ENCODE measurements at places on chromosomes 1 and 21. TPM values are rescaled to one million over a fixed set of nuclear protein-coding genes. Genes with fewer than 3 reads are reported as not detected.

Gene DNAJC28
- total RNA-seq, result 0.33 TPM

Gene CCDC28B
- 3.8 TPM for total RNA-seq

Gene ARHGAP29
- not detected for total RNA-seq

Gene LCE3D
- not detected for total RNA-seq

Gene LRRC47
- 36.3 TPM for total RNA-seq

Gene CHD5
- total RNA-seq, result 0.30 TPM

Gene HAO2
- not detected for total RNA-seq

Gene AADACL4
- total RNA-seq, result not detected

Gene TSPEAR
- not detected for total RNA-seq

Gene TBX15
- 0.17 TPM for total RNA-seq

GRCh38 chr1:119954476-119955422 lies 58.4 kb upstream of the ADAM30 start:
- DNase-seq, result no peak

DNA sequence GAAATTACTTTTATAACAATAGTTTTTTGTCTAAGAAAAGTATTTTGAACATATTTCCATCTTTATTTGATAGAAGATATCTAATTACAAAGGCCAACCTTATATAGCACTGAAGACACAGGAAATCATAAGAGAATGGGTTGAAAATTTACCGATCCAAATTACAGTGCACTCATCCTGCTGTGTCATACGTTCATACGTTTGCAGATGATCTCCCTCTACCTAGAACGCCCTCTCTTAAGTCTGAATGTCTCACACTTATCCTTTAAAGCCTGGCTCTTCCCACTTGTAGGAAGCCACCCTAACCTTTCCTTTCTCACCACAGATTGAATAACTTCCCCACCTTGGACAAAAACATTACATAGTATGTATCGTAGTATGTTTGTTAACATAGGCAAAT lies 9.3 kb downstream of the ASH1L start:
- no peak for DNase-seq

- DNase-seq, result no peak
Measured at GRCh38 chr21:28066596-28067387, 925.9 kb downstream of the LTN1 start.

DNA sequence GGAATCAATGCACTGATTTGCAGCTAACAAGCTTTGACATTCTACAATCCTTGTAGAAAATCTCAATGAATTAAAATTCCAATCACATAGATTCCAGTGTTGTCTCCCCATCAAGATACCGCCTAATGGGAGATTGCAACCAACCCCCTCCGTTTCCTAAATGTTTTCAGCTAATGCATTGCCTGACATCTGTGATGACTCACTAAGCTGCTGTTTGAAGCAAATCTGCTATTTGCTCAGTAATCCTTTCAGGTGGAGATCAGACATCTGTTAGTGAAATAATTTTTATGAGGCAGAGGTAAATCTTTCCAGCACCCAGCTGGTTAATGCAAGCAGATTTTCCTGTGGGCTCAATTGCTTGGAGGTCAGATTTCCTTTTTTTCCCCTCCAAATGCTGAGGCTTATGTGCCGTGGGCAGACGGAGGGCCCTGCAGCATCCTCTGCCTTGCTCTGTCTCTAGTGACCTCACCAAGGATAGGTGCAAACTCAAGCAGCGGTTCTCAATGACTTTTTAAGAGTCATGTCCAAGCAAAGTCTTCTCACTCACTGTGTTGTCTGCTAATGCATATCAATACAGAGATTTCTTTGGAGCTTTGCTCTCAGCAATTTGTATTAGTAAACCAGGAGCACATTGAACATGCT lies 91.1 kb upstream of the RAB3GAP2 start:
- DNase-seq, result no peak

DNA sequence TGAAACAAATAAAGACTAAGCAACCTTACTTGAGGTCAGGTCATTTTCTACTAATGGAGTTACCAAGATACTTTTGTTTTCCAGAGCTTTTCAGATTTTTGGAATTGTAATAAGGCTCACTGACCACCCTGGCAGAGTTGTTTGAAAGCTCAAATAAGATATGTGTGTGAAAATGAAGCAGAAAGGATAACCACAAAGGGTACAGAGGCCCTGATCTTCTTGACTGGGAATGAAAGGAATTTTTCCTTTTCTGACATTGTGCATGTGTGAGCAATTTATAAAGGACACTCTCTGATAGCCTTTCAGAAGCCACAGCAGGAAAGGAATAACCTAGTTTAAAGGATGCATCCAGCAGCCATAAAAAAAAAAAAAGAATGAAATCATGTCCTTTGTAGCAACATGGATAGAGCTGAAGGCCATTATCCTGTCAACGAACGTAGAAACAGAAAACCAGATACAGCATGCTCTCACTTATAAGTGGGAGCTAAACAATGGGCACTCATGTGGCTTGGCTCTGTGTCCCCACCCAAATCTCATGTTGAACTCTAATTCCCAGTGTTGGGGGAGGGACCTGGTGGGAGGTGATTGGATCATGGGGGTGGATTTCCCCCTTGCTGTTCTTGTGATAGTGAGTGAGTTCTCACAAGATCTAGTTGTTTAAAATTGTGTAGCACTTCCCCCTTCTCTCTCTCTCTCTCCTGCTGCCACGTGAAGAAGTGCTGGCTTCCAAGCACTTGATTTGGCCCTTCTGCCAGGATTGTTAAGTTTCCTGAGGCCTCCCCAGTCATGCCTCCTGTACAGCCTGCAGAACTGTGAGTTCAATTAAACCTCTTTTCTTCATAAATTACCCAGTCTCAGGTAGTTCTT lies 3.1 kb upstream of the SRP9 start:
- DNase-seq, result no peak

- no peak for DNase-seq
Measured at GRCh38 chr1:42576935-42577334, 81.3 kb upstream of the PPIH start.

GRCh38 chr1:102174259-102174863 lies 177.6 kb upstream of the OLFM3 start:
- DNase-seq, result no peak

- DNase-seq, result no peak
Measured at GRCh38 chr21:31500982-31501381, 156.9 kb upstream of the TIAM1 start.

DNA sequence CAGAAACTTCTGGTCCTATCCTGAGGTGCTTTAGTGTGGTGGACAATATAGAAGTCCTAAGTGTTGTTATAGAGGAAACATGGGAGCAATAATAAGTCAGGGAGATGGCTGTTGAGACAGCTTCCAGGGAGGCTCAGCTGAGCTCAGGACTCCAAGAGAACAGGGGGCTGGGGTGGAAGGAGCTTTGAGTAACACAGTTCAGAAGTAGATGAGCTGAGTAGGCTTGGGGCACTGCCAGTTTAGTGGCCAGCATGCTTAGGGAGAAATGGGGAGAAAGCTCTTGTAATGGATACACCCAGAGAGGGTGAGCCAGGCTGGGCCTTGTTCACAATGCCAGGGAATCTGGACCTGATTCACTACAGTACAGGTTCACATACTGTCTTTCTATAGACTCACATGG lies 201.6 kb downstream of the DAB1 start:
- DNase-seq, result no peak

DNA sequence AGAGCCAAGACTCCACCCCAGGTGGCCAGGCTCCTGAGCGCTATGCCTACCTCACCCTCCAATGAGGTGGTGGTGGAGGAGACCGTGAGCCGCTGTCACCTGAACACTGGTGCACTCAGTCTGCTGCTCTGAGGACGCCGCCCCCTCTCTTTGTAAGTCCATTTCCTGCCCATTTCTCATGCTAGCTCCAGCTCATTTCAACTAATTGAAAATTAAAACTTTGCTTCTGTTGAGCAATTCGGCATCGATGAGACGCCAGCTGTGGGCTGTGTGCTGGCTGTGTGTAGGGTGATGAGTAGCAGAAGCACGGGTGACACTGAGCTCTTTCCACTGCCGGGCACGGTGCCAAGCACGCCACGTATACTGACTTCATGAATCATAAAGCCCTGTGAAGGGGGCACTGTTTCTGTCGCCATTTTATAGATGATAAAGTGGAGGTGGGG lies 11.2 kb downstream of the TNFRSF1B start:
- DNase-seq, result peak; percentile 87

DNA sequence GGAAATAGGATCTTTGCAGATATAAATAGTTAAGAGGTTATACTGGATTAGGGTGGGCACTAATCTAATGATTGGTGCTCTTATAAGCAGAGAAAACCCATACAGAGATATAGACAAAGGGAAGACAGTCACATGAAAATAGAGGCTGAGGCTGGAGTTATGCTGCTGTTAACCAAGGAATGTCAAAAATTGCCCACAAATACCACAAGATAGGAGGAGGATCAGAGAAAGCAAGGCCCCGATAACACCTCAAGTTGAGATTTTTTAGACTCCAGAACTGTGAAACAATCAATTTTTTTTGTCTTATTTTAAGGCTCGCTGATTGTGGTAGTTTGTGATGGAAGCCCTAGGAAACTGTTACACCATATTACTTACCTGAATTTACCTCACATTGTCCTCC lies 513.2 kb downstream of the COL11A1 start:
- no peak for DNase-seq

- no peak for DNase-seq
Measured at GRCh38 chr1:198638894-198639635, at the start of gene PTPRC. Gene PTPRC (plus strand): TSS chr1:198639040. CDS start chr1:198639269, 229 bp downstream.

DNA sequence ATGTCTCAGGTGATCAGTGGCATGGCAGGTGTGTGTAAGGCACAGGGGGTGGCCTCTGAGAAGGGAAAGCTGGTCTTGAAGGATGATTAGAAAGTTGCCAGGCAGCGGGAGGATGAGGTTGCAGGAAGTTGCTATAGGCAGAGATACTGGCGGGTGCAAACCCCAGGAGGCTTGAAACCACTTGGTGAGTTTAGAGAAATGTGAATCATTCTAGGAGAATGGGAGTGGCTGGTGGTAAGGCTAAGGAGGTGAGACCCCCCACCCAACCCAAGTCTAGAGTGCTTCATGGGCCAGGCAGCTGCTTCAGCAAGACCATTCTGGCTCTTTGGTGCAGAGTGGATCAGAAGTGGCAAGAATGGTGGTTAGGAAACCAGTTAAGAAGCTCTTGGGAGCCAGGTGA lies 9.0 kb downstream of the SH2D2A start:
- no peak for DNase-seq

- DNase-seq, result no peak
Measured at GRCh38 chr1:162905174-162906158, 44.5 kb upstream of the CCDC190 start.

GRCh38 chr1:93051961-93052360 lies 27.1 kb upstream of the MTF2 start:
- DNase-seq, result no peak

DNA sequence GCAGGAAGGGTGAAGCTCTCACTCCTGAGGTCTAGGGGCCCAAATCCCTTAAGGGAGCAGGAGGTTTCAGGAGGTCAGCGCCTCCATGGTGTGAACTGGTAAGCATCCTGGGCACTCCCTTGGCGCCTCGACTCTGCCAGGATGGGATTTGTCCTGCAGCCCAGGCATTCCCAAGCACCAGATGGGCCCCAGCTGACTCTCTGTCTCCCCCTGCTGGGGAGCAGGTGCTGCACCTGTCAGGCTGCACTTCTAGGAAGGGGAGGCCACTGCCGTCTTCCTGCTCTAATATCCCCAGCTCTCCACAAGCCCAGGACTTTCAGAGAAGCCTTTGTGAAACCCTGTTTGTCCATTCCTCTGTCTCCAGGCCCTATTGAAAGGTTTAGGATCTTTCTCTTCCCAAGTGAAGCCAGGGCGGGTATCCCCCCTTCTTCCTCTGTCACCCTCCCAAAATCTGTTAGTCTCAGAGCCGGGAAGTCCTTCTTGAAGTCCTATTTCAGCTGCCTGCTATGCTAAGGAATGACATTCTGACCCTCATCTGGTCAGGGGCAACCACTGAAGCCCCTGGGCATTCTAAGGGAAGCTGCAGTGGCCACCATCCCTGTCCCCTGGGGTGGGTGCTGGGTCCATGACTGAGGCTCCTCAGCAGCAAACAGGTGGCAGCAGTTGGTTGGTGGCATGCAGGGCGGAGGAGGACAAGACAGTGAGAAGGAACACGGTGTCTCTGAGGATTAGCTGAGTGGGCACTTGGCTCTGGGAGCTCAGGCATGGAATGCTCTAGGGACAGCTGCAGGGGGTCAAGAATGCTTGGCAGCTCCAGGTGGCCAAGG lies 3.2 kb downstream of the MYBPH start:
- peak; percentile 47 for DNase-seq

Measured in CD8-positive, alpha-beta T cell (primary cell).